ENCODE measurements at places on chromosomes 2 and 18.

DNA sequence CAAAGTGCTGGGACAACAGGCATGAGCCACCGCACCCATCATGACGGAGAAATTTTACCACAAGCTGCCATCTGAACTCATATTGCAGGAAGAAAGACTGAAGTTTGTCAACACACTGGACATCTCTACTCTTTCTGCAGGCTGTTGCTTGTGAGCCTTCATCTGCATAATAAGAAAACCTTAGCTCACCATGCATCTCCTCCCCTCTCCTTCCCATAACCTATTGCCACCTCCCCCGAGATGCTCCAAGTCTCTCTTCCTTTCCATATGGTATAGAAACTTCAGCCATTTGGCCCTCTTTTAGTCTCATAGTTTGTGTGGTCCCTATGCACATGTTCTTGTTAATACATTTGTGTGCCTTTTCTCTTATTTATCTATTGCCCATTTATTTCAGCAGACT lies 19.1 kb upstream of the C2orf72 start:
- DNase-seq: no peak

- DNase-seq: no peak
These were observed 245.0 kb upstream of the SALL3 start for GRCh38 chr18:78734614-78734945.

DNA sequence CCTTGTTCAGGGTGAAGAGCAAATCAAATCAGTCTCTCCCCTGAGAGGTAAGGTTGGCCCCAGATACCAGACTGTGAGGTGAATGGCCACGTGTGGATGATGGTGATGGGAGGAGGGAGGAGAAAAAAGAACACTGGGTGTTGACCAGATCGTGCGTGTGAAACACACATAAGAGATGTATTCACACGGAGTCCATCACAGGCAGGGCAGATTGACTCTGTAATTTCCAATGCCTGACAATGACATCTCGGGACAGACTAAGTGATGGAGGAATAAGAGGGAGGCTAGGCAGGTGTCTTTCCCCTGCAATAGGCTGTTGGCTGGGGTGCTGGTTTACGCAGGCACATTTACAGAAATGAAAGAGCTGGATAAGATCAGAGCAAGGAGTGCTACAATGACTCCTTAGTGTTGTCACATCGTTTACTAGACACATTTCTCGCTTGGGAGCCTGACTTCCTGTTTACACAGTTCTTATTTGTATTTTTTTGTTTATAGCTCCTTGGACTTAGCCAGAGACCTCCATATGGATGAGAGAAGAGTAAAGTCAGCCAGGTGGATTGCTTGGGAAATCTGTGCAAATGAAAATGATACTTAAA lies 43.1 kb downstream of the CPO start:
- no peak for DNase-seq

DNA sequence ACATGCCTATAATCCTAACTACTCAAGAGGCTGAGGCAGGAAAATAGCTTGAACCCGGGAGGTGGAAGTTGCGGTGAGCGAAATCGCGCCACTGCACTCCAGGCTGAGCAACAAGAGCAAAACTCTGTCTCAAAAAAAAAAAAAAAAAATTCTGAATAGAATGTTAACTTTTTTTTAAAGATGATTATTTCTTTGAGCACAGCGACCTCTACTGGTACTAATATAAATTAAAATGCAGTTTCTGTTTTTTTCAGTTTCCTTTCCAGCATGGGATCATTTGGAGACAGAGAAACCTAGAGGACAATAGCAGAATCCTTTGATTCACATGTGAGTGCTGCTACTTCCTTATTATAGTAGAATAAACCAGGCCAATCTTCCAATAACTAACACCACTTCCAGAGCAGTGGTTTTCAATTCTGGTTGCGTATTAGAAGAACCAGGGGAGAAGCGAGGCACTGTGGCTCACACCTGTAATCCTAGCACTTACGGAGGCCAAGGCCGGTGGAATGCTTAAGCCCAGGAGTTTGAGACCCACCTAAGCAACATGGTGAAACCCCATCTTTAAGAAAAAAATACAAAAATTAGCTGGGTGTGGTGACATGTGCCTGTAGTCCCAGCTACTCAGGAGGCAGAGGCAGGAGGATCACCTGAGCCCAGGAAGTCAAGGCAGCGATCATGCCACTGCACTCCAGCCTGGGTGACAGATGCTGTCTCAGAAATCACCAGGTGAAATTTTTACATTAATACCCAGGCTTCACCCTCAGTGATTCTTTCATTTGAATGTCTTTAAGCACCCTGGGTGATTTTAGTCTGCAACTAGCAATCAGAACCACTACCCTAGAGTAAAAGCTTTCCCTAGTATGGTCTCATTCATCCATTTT lies 10.1 kb downstream of the SRSF7 start:
- DNase-seq: no peak

DNA sequence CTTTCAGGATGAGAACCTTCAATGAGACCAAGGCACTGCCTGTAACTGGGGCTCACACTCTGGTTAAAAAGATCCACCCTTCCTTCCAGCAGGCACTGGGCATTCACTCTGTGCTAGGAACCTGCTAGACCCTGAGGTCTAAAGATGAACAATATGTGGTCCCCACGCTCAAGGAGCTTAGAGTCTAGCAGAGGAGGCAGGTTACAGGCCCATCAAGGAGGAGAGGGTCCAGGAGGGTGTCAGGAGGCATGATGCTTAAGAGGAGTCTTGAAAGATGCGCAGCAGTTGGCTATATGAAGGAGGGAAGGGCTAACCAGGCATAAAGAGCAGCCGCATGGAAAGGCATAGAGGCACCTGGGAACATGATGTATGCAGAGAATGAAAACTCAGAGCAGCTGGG lies 4.5 kb downstream of the ANKRD53 start:
- no peak for DNase-seq

GRCh38 chr2:206986943-206987342 lies 47.6 kb downstream of the CPO start:
- DNase-seq: no peak

DNA sequence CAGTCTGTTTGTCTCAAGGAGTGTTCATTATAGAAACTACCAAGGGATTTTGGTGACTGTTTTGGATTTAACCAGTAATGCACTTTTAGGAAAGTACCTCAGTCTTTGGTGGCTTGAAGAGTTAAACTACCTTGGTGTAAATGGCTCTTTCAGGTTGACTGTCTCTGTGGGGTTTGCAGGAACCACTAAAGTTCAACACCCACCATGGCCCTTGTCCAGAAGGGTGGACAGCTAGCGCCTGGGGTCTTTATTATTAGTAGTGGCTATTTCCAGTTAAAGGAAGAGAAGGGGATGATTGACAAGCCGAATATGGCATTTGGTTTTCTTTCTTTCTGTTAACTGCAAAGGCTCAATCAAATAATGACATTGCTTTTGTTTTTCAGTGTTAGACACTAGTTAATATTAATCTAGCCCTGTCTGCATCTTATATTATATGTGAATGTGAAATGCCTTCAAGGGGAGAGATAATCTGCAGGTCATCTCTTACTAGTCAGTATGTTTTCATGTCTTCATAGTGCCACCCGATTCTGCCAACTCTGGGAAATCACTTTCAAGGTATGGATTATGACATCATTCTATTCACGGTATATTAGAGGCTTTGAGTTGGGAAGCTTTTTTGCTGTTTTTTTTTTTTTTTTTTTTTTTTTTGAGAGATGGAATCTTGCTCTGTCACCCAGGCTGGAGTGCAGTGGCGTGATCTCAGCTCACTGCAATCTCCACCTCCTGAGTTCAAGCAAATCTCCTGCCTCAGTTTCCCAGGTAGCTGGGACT lies 56.4 kb downstream of the MAP4K4 start:
- DNase-seq: no peak
